Stimulated activated CD4-positive, alpha-beta T cell treated with anti-CD3 and anti-CD28 coated beads, Interleukin-15, amount 100 ng/mL, for 1 hour (primary cell): ENCODE measurements at places on chromosomes 5 and 9.

DNA sequence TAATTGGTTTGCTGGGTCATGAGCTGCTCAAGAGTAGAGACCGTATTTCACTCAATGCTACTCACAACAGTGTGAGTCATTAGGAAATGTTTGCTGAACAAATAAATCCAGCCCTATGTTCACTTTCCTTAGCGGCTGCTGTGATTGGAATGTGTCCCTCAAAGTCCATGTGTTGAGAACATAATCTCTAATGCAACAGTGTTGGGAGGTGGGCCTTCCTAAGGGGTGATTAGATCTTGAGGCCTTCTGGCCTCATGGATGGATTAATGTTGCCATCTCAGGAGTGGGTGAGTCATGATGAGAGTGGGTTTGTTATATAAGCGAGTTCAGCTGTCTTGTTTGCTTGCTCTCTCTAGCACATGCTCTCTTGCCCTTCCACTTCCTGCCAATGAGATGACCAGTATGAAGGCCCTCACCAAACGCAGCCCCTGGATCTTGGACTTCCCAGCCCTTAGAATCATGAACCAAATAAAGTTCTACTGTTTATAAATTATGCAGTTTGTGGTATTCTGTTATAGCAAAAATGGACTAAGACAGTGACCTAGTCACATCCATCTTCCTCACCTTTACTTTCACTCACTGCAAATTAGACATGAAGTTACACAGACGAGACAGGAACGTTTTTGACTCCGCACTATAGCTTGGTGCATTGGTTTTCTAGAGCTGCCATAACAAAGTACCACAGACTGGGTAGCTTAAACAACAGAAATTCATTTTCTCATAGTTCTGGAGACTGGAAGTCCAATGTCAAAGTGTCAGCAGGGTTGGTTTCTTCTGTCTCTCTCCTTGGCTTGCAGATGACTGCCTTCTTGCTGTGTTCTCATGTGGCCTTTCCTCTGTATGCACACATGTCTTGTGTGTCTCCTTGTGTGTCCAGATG, 50.9 kb upstream of the FAM169A start:
- no peak for DNase-seq

- no peak for DNase-seq
Measured at GRCh38 chr9:102985162-102985895, 9.8 kb upstream of the CYLC2 start.

GRCh38 chr5:122907276-122907675, 61.9 kb downstream of the SNX24 start:
- no peak for DNase-seq

DNA sequence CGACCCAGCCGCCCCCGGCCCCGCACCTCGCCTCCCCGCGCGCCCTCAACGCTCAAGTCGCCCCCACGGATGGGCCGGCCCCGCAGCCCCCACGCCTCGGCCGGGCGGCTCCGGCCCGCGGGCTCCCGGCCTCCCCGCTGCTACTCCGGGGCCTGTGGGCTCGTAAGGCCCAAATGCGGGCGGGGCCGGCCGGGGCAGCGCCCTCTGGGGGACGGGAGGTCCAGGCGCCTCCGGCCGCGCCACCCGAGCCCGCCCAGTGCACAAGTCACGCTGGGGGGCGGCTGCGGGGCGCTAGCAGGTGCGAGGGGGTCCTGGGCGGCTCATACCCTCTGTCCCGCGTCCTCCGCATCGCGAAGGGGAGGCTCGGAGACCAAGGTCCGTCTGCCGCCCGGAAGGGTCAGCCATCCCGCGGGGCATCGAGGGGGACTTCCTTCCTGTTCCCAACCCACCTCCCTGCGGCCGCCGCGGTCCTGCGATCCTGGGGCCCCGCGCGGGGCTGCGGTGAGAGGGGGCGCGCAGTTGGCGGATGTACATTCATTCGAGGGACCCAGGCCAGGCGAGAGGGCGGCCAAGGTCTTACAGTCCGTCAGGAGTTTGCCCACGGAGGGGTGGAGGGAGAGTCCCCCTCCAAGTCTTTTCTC, at the start of gene CIZ1:
CIZ1 (minus strand) TSS at position 167 of the 641 bp plus-strand sequence. CDS start 715 bp downstream, outside the sequence.
- DNase-seq = peak; percentile 54

DNA sequence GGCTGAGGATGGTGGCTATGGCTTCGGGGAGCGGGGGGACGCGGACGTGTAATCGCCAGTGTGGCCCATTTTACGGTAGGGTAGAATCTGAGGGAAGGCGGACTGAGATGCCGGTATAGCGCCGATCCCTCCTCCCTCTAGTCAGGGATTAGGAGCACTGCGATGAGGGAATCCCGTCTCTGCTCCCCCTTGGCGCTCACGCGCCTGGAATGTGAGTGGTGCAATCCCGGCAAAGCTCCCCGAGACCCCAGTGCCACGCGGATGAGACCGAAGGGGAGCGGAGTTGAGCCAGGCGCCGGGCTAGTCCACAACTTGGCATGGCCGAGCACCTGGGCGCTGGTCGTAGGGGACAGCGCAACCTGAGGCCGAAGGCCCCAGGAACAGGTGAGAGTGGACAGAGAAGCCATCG, 2.2 kb downstream of the NPR3 start:
- DNase-seq = no peak

GRCh38 chr9:3936520-3937235, 363.2 kb downstream of the GLIS3 start:
- no peak for DNase-seq

GRCh38 chr9:16039218-16039987, 486.6 kb downstream of the CCDC171 start:
- no peak for DNase-seq
